ENCODE measurements at places on chromosomes 5 and 9.
A peak's percentile ranks its signal among the peaks of the same experiment; 100 is the strongest.

- DNase-seq, result no peak
Observed at GRCh38 chr9:109956717-109957440, 176.9 kb downstream of the PALM2AKAP2 start.

GRCh38 chr5:168647083-168647482, 67.9 kb upstream of the PANK3 start:
- peak; percentile 33 for DNase-seq

GRCh38 chr5:138180183-138180782, 1.4 kb downstream of the KIF20A start:
- DNase-seq, result peak; percentile 18

GRCh38 chr5:9239626-9240025, 306.2 kb downstream of the SEMA5A start:
- peak; percentile 13 for DNase-seq
